ENCODE measurements at places on chromosomes 13 and 19.

DNA sequence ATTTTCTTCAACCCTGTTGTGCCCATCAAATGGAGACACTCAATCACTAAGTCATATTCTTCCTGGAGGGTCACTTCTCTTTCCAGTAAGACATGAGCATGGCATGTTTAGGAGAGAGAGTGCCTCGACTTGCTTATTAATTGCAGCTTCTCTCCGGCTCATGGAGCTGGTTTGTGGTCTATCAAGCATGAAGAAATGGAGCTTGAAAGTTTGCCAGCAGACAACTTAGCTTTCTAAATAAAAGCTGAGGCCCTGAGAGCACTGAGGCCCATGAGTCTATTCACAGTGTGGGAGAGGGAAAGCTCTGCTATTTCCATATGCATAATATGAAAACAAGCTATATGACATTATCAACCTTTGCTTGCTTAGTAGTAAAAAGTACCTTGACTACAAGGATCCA, 378.5 kb downstream of the FGF9 start:
- no peak for DNase-seq

DNA sequence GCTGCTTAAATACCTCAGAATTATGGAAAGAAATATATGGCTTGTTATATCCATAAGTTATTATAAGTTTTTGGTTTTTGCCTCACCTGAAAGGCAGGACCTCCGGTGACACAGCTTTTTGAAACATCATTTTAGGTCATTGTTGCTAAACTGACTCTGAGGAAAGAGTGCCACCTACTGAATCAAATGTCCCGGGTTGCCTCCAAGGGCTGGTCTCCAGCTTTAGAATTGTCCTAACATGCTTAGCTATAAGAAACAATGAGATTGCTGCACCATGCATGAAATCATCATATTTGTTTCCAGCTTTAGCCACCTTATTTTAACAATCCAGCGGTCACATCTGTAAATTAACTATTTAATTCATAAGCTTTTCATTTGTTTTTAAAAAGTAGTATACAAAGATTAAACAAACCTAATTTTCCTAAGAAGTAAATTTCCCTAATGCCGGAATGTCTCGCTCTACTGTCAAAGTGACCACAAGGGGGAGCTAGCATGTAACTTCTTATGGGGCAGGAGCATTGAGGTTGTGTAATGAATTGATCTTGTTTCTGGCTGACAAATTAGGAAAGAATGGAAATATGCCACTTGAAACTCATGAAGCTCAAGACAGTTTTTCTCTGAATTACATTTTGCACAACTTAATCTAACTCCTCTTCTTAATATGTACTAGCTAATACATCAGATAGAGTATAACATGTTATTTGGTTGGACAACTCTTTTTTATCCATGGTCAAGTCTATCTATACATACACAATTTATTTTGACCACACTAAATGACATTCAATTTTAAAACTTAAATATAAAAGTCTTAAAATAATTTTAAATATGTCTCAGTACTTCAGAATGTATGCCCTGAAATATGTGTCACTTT, 6.7 kb upstream of the PCDH17 start:
- DNase-seq: peak; percentile 22

DNA sequence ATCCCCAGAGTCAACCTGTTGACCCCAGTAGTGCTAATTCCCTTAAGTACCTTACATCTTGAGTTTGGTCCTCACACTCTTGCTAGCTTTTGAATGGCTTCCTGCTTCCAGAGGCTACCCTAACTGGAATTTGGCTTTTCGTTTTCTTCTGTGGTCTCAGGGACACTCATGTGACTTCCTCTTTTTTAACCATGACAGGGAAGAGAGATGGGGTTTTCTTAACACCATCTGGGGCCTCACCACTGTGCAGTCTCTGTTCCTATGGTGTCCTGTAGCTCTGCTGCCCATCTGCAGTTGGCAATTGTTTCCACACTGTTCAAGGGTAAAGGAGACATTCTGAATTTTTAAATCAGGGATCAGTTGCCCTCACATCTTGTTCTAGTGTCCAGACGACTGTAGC, 66.7 kb downstream of the SLC10A2 start:
- DNase-seq: no peak

- no peak for DNase-seq
Observed at GRCh38 chr19:35471946-35472345, 18.3 kb downstream of the KRTDAP start.

DNA sequence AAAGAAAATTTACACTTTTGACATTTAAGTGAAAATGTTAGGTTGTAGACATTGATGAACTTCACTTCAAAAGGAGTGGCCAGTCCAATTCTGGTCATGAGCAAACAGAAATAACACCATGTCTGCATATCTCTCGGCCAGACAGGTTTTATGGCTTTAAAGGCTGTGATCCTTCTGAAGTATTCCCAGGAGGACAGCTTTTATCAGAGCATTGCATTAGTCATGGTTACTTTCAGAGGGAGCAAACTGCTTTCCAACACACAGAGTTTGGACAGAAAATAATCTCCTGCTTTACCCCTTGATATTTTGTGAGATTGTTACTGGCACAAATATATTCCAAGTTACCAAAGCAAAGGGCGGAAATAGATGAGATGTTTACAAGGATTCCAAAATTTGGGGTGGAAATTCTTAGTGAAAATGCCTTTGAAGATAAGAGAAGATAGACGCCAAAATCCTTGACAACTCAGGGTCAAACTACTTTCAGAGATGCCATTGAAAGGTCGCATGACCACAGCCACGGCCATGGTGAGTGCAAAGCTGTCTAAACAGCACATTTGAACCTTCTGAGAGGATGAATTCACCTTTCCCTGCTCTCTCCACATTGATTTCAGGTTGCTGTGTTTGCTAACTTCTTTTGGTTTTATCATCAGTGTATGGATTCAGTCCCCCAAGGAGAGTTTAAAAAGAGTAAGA, 584.5 kb upstream of the SGCG start:
- DNase-seq: no peak

- no peak for DNase-seq
Observed at GRCh38 chr19:16614941-16615340, 13.1 kb downstream of the MED26 start.

- DNase-seq: no peak
Observed at GRCh38 chr13:21420706-21421105, 38.4 kb downstream of the ZDHHC20 start.

- no peak for DNase-seq
Observed at GRCh38 chr13:47678201-47678968, 322.7 kb downstream of the SUCLA2 start.

DNA sequence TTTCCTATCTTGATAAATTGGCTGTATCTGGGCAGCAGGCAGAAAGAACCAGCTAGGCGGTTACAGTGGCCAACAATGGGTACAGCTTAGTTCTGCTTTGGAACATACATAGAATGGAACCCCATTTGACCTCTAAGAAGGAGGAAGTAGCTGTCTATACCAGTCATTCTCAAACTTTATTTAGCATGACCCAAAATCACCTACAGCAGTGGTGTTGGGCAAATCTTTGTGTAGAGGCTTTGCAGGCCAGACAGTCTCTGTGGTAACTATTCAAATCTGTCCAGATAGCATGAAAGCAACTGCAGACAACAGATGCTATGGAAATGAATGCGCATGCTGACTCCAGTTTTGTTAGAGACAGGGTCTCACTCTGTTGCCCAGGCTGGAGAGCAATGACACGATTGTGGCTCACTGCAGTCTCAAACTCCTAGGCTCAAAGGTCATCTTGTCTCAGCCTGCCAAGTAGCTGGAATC, 12.0 kb upstream of the KCNC3 start:
- DNase-seq: no peak

DNA sequence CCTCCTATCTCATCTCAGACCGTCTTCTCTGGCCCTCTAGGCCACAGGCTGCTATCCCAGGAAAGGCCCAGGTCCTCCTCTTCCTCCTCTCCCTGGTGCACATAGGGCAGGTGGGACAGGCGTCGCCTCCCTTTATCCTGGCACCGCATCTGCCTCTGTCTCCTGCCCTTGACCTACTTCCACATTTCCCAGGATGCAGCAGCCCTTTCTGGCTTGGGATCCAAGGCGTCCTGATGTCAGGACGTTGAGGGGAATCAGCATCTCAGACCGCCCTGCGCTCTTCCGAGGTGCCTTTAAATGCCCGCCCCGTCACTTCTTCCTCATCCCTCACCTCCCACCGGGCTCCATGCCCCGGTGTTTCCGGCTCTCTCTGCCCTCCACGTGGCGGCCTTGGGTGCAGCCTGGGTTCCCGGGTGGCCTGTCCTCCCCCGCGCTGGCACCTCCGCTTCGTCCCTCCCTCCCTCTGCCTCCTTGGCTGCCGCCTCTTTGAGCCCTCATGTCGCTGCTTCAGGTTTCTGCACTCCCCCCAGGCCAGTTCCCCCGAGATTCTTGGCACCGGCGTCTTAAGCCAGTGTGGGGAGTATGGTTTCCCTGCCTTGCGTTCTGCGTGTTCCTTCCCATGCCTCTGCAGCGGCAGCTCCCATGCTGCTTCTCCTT, 66.3 kb downstream of the KDM4B start:
- no peak for DNase-seq

- DNase-seq: no peak
Observed at GRCh38 chr13:28545583-28546333, 50.8 kb upstream of the FLT1 start.

GRCh38 chr13:28568286-28568685, 73.4 kb upstream of the FLT1 start:
- no peak for DNase-seq

GRCh38 chr13:110700641-110701040, 5.3 kb downstream of the CARS2 start:
- DNase-seq: no peak

- DNase-seq: no peak
Observed at GRCh38 chr19:37864501-37864900, 41.9 kb downstream of the WDR87 start.

DNA sequence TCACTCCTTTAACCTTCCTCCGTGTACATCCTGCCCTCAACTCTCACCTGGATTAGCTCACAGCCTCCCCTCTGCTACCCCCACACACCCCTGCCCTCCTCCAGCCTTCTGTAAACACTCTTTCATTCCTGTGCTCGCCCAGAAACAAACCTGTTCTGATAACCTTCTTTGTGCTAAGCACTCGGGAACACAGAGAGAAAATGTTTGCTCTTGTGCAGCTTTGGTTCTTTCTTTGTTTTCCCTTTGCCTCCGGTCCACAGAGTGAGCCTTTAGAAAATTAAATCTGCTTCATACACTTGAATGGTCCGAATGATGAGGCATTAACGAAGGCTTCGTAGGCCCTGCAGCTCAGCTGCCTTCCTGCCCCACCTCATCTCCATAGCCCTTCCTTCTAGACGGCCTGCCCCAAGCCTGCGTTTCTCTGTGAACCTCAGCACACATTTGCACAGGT, 6.6 kb upstream of the ZDHHC20 start:
- no peak for DNase-seq

- no peak for DNase-seq
Observed at GRCh38 chr13:40611635-40612034, 54.8 kb downstream of the FOXO1 start.

DNA sequence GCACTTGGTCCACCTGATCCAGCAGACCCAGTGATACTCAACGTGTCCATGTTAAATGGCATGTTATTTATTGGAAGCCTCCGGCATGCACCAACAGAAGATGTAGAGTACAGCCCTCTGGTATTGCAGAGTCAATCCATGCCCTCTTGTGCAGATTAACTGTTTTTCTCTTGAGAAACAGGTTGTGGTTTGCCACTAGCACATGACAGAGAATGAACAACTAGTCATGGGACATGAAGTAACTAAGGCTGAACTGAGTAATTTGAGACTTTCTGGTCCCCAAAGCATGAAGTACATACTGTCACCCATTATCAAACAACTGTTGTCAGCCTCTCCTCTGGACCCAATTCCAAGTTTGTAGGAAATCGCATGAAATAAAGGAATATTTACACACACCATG, 3.2 kb downstream of the ZNF562 start:
- DNase-seq: no peak

DNA sequence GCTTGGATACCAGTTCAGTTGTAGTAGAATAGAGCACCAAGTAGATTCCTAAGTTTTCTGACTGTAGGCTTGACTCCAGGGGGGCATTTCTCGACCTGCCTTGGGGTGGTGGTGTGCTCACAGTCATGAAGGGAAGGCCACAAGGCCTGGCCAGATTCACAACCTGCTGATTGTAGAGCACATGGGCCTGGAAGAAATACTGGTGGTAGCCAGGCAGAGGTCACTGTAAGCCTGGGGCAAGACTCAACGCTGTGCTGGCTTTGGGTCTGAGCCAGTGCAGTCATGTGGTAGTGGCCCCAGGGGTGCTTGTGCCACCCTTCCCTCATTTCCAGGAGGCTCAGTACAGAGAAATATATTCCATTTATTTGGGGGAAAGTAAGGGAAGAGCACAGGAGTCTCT, 832.3 kb upstream of the SLC10A2 start:
- DNase-seq: no peak

- DNase-seq: no peak
Observed at GRCh38 chr19:39192846-39193245, 3.9 kb upstream of the NCCRP1 start.

DNA sequence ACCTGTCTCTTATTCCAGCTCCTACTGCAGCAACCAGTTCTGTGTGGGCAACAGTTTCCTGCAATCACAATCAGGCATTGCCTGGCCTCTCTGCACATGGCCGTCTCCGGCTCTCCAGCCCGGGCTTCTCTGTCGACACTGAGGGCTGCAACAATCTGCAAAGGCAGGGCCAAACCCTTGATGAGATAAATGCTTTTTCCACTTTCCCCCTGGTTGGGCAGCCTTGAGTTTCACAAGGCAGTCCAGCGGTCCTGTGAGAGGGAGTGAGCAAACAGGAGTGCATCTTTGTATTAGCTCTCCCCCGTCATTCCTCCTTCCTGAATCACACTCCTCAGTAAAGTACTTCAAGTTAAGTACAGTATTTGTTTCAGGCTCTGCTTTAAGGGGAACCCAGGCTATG, 40.7 kb upstream of the VWA8 start:
- DNase-seq: no peak

GRCh38 chr19:802498-803098, 5.3 kb downstream of the PTBP1 start:
- DNase-seq: no peak
